ENCODE measurements at places on chromosomes 12 and 14.

DNA sequence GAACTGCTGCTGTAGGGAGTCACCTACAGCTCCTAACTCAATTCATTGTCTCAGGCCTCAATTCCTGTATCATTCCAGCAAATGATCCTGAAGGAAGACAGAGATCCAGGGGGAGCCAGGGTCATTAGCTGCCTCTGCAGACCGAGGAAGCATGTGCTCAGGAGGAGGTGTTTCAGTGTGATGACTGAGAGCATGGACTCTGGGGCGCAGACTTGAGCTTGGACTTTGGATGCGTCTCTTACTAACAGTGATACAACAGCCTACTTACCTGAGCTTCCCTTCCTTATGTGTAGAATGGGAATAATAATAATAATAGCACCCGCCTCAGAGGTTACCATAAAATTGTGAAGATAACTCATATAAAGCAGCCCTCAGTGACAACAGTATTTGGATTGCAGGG is 92.0 kb upstream of the USP44 start:
- DNase-seq: no peak

GRCh38 chr14:97976861-97977260 is 1179.7 kb downstream of the VRK1 start:
- no peak for DNase-seq

GRCh38 chr12:106625976-106626375 is 43.2 kb downstream of the RFX4 start:
- no peak for DNase-seq

DNA sequence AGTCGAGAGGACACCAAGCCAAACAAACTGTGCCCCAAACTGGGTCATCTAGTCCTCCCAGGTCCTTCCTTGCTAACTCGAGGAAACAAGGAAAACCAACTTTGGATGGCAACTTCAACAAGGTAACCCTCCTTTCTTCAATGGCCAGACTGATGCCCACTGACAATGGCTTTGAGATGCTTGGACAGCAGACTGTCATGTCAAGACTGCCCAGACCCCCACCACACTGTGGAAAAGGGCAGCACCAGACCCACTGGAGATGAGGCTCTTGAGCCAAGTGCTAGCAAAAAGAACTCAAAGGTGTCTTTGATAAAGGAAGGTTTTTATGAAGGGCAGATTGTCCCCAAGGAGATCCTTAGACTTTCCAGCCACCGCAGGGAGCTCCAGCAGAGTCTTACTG is 9.0 kb upstream of the CDH24 start:
- DNase-seq: no peak

GRCh38 chr12:131010396-131011131 is 56.9 kb downstream of the ADGRD1 start:
- no peak for DNase-seq

GRCh38 chr12:95506707-95507523 is 33.0 kb downstream of the METAP2 start:
- DNase-seq: no peak

GRCh38 chr12:32076941-32077340 is 29.7 kb upstream of the BICD1 start:
- no peak for DNase-seq

DNA sequence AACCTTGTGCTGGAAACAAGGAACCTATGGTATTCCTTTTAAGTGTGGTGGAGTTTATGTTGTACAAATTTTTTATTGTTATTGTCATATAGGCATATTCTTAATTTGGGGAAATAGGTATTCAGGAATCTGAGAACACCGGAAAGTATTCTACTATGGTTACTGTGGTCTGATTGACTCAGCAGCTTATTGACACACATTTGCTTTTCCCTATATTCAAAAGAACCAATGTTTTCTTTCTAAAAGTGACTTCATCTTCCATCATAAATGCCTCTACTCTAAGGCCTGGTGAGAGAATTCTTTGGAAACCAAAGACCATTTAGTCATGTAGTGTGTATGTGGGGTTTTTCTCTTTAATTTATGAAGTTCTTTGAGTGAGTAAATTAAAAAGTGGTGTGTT is 474.8 kb downstream of the TMTC2 start:
- no peak for DNase-seq

DNA sequence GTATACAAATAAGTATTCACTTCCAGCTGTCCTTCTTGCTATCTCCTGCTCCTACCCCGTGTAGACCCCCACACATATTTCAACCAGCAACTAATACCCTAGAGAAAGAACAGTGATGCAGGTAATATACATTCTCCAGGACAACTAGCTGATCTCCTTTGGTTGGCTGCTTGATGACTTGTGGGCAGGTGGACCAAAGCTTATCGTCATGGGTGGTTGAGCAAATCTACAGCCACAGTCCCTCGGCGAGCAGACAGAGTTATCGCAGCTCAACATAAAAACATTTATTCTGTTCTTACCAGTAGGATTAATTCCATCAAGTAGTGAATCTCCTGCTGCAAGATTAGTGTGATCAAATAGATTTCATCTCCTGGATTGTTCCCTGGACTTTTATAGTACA is 314.3 kb downstream of the TMEM132D start:
- no peak for DNase-seq

GRCh38 chr12:54039417-54040147 is 6.7 kb downstream of the HOXC5 start:
- DNase-seq: no peak

DNA sequence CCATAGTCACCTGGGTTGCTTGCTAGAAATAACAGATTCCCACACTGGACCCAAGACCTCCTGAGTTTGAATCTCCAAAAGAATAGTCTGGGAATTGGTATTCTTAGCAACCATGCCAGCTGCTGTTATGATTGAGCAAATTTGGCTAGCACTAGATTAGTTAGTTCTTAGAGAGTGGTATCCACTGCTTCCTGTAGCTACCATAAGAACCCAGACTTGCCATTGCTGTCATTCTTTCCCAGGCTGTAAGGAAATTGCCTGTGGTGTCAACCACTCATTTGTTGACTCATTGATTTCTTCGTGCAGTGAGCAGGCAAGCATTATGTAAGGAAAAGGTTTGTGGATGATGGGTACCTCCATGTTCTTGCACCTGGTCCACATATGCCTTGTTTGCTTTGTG is 201.8 kb upstream of the RGS6 start:
- DNase-seq: no peak

DNA sequence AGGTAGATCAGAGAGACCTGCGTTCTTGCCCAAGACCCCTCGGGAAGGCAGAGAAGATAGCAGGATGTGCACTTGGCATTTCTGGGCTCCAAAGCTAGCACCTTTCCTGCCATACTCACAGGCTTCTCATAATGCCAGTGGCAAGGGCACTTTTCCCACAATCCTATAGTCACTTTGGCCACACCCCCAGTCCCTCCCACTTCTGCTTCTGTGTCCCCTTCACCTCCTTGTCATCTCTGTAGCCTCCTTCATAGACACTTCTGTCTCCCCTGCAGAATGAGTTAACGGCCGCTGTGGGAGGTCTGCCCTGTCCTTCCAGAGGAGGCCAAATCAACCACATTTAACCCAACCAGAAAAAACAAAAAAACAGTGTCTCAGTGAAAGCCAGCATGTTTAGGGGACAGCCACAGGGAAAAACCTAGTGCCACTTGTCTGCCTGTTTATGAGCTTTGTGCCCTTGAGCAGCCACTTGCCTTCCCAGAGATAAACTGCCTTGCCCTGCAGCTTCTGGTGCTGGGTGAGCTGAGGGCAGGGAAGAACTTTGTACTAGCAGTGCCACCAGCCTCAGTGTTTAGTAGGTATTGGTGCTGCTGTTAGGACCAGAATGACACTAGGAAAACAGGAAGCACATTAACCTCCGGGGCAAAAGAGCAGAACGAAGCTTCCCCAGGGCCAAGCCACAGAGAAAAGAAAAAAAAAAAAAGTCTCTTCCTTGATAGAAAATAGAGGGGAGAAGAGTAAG is 193.0 kb upstream of the PWP1 start:
- no peak for DNase-seq

- no peak for DNase-seq
Observed at GRCh38 chr12:102300824-102301461, 103.3 kb upstream of the PMCH start.

DNA sequence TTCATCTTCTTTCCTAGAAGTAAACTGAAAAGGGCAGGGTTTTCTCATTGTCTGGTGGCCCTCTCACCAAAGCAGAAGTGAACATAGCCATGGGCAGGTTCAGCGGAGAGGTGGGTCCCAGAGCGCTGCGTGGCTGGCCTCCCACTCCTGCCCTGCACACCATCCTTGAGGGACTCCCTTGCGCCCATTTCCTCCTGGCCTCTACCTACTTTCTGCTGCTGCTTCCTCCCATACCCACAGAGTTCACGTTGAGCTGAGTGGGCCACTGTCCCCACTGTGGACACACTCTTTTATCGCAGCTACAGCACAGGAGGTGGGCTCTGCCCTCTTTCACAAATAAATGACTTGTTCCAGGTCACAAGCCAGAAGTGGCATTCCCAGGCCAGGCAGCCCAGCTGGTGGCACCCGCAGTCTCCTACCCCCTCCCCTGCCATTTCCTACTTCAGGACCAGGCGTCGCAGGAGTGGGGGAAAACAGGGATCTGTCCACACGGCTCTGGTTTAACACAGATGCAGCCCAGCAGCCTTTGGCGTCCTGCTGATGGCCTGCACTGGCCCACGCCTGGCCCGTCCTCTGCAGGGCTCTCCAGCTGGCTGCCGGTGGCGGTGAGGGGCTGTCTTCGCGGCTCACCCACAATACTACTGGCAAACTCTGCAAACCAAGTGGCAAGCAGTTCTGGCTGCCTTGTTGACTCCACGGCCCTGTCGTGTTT is 4.9 kb downstream of the SIVA1 start:
- DNase-seq: no peak

- no peak for DNase-seq
Observed at GRCh38 chr14:54674046-54674741, 107.3 kb downstream of the SAMD4A start.

- DNase-seq: no peak
Observed at GRCh38 chr12:80509781-80510556, 65.9 kb downstream of the PTPRQ start.

GRCh38 chr12:100481021-100481420 is 7.4 kb downstream of the NR1H4 start:
- no peak for DNase-seq

DNA sequence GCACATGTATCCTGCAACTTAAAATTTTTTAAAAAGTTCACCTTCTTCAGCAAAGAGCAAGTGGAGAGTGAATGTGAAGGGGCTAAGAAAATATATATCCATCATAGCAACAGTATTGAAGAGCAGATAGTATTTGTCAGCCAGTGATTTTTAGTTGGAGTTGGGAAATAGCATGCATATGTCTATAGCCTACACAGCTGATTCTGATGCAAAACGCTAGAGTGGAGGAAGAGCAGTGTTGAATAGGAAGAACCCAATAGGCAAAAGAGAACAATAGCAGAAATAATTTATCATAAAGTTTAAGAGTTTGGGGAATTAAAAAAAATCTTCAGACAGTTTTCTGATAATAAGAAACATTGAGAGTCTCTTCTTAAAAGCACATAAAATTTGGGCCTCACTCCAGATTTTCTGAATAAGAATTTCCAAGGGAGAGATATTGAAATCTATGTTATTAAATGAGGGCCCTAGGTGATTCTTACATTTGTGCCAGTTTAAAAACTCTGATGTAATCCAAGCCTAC is 12.0 kb downstream of the PDE6H start:
- DNase-seq: no peak

DNA sequence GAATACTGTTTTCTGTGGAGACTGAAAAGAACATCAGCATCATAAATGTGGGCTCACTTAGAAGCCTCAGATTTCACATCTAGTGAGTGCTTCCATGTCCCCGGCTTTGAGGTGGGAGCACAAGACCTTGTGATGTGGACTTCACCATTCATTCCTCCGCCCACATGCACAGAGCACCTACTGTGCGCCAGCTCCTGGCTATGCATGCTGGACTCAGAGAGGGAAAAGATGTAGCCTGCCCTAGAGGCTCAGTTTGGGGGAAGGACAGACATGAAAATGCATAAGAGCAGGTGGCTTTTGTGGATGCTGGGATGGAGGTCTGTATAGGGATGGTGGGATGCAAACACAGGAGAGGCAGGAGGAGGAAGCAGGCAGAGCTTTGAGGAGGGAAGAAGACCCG is 65.0 kb downstream of the SERPINA3 start:
- no peak for DNase-seq

DNA sequence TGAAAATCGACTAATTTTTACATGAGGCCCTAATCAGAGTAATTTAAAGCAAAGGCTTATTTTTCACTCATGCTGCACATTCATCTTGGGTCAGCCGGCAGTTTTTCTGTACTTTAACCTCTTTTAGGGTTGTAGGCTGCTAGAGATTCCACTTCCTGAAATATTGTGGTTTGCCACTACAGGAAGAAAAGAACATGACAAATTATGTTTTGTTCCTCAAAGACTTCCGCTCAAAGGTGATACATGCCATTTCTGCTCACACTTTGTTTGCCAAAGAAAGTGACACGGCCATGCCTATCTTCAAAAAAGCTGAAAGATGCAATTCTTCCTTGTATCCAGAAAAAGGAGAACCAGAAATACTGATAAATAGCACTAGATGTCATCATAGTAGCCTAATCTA is 183.4 kb upstream of the PPFIA2 start:
- no peak for DNase-seq

GRCh38 chr12:34597548-34598351 is 575.5 kb downstream of the ALG10 start:
- no peak for DNase-seq

Data from GOT3 (cell line).